Prostate gland (tissue), 2 donors: ENCODE measurements at places on chromosomes 7 and 10. TPM values are rescaled to one million over a fixed set of nuclear protein-coding genes. Genes with fewer than 3 reads are reported as not detected.

NEUROD6 gene
- total RNA-seq, result not detected

DPYSL4 gene
- total RNA-seq, result 22.6 TPM

ERVW-1 gene
- total RNA-seq, result not detected

ENTPD1 gene
- 9.3 TPM for total RNA-seq

EGR2 gene
- 2.5 TPM for total RNA-seq

SUGCT gene
- total RNA-seq, result 2.2 TPM

NAT16 gene
- total RNA-seq, result not detected

REEP3 gene
- 32.0 TPM for total RNA-seq

RELN gene
- total RNA-seq, result 2.6 TPM

DNA sequence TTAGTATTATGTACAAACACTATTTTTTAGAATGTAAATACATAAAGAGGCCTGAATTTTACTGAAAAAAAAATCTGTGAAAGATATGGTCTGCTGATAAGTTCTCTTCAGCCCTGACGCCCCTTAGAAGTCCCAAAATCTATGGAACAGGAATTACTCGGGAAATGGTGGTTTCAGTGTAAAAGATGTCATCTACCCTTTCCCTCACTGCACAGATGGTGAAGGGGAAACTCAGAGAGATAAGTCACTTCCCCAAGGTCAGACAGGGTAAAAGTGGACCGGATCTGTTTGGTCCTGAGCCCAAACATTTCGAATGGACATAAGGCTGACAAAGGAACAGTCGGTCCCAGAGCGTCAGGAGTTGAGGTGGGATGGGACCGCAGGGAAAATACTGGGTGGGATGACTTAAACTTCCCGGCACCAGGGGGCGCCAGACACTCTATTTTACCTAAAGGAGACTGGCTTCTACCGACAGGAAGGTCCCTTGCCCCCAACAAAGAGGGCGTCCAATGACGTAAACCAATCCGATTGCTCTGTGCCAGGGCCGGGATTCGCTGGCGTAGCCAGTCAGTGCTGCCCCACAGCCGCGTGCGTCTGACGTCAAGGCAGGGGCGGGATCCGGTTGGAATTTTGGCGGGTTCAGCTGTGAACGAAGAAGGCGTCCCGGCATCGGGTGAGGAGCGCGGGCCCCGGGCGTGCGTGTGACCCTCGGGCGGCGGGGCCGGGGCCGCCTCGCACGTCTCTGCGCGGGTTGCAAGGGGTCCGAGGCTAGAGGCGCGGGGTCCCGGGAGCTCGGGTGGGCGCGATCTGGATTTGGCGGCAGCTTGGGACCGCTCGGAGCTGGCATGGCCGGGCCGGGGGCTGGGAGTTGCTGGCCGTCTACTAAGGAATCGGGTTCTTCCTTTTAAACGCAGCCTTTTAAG, at the start of gene MCM10:
MCM10 (plus strand) TSS at position 625 of the 923 bp plus-strand sequence. CDS start 2,645 bp downstream, outside the sequence.
- peak; percentile 98 for DNase-seq

- DNase-seq, result peak; percentile 98
These were observed at the start of gene FKBP14 for GRCh38 chr7:30026229-30027064. TSS of gene FKBP14 (minus strand) at chr7:30026702. CDS start at chr7:30026508, 194 bp downstream.

DNA sequence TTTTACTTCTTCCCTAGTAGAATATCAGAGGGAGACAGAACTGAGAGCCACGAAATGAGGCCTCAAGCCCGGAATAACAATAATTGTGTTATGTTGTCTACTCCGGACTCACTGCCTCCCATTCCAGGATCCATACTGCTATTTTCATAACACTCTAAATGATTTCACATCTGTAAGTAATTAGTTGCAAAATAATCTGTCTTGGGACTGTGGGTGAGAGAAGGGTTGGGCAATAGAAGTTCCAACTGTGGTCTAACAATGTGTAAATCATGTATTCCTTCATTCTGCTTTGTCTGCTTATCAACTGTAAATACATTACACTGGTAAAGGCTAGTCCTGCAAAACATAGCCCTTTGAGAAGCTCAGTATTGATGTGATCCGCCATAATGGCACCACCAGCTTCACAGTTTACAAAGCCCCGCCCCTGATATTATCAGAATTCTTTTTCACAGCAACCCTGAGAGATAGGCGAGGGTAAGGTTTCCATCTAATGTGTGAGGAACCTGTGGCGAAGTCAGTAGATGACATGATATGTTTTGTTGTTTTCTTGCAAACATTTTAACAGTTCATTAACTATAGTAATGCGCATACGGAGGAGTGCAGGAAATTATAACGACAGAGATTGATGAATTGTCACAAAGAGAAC, 265.7 kb upstream of the BMPER start:
- DNase-seq, result no peak

DNA sequence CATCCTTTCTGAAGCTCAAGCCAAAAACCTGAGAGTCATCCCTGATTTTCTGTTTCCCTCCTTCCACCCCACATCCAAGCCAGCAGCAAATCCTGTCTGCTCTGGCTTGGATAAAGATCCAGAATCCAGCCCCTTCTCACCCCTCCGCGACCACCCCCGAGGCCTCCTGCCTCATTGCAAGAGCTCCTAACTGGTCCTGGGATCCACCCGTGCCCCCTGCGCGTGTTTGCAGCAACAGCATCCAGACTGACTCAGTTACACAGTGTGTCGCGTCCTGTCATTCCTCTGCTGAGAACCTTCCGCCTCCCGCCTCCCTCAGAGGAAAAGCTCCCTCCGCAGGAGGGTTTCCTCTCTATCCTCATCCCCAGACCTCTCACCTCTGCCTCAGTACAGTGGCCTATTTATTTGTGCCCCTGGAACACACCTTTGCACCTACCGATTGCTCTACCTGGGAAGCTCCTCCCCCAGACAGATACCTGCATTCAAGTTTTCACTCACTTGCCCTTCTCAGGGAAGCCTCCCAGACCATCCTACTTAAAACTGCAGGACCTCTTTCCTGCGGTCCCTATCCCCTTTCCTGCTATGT, 21.6 kb upstream of the GRID1 start:
- no peak for DNase-seq

DNA sequence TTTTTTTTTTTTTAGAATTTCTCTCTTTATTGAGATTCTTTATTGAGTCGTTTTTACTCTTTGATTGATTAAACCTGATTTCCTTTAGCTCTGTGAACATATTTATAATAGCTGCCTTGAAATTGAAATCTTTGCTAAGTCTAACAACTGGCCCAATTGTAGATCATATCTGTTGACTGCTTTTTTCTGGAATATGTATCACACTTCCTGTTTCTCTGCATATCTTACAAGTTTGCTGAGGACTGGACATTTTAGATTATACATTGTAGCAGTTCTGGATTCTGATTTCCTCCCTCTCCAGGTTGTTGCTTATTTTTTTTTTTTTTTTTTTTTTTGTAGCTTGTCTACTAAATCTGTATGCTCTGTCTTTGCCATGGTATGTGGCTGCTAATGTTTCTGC, 56.3 kb downstream of the PRKAR2B start:
- no peak for DNase-seq

- no peak for DNase-seq
These were observed 128.5 kb upstream of the VKORC1L1 start for GRCh38 chr7:65744406-65744805.

- DNase-seq, result no peak
These were observed 18.3 kb downstream of the TACR2 start for GRCh38 chr10:69398466-69398865.

GRCh38 chr7:100266576-100267354, 40.7 kb upstream of the SPDYE3 start:
- no peak for DNase-seq

- DNase-seq, result no peak
These were observed 25.7 kb upstream of the ADD3 start for GRCh38 chr10:109982123-109982522.

DNA sequence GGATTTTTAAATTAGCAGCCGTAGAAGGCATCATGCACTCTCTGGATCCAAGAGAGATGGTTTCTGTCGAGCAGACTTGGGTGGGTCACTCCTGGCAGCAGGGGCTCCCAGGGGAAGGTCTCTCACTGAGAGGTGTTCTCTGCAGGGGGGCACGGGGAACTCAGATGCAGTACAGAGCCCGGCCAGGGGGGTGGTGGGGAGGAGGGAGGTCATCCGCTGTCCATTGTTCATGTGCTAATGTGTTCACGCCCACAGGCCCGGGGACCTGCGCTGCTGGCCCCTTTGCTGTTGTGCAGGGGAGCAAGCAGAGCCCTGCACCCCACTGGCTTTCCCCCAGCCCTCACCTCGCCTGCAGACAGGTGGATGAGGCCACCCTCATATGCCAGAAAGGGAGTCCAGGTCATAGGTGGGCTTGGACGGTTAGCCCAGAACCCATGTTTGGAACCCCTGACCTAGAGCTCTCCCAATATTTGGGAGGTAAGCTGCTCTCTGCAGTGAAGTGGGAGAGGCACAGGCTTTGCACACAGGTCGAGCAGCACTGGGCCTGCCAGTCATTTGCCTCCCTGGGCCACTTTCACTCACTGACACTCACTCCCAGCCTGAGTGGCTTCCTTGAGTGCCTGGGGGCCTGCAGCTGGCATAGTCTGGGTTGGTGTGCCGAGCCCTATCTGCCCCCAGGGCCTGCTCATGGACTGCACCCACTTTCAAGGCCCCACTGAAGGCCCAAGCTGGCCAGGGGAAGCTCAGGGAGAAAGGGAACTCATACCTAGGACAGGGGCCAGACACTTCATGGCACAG, 12.6 kb upstream of the TBRG4 start:
- no peak for DNase-seq

GRCh38 chr7:33821970-33822369, 83.4 kb upstream of the BMPER start:
- DNase-seq, result no peak

GRCh38 chr7:28481091-28481926, 69.0 kb downstream of the CREB5 start:
- no peak for DNase-seq

GRCh38 chr7:148262721-148263229, 327.8 kb upstream of the C7orf33 start:
- peak; percentile 50 for DNase-seq

DNA sequence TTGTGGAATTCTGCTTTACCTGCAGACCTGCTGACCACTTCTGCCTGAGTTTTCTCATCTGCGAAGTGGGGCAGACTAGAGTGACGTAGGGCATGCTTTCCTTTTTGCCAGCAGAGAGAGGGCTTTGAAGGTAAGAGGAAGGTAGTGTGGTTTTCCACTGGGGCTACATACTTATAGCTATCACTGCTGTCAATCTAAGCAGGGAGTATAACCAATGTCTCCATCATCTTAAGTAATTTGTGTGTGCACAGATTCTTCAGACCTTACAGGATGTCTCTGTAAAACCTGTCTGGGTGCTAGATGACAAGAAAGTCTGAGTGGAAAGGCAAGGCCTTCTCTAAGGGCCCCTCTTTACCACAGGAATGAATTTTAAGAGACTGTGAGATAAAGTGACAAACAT, 106.8 kb downstream of the RBM20 start:
- DNase-seq, result no peak

- DNase-seq, result no peak
These were observed 74.7 kb upstream of the PLPP4 start for GRCh38 chr10:120382360-120382759.

- DNase-seq, result no peak
These were observed 80.3 kb downstream of the BICC1 start for GRCh38 chr10:58593008-58593407.

- DNase-seq, result no peak
These were observed 89.2 kb upstream of the JAZF1 start for GRCh38 chr7:28269700-28270361.
